SK-MEL-5 (cell line): ENCODE measurements at places on chromosomes 7 and 10.

GRCh38 chr10:16105082-16105481, 244.8 kb upstream of the MINDY3 start:
- peak; percentile 0 for DNase-seq

GRCh38 chr10:77555591-77556212, 81.9 kb downstream of the KCNMA1 start:
- no peak for DNase-seq

GRCh38 chr10:131897297-131897899, 3.4 kb upstream of the PPP2R2D start:
- no peak for DNase-seq

GRCh38 chr7:66050990-66051448, 24.6 kb upstream of the ASL start:
- no peak for DNase-seq

GRCh38 chr10:30639946-30640786, 10.6 kb upstream of the LYZL2 start:
- DNase-seq: peak; percentile 52

GRCh38 chr7:37033141-37033540, 308.8 kb upstream of the AOAH start:
- DNase-seq: no peak

DNA sequence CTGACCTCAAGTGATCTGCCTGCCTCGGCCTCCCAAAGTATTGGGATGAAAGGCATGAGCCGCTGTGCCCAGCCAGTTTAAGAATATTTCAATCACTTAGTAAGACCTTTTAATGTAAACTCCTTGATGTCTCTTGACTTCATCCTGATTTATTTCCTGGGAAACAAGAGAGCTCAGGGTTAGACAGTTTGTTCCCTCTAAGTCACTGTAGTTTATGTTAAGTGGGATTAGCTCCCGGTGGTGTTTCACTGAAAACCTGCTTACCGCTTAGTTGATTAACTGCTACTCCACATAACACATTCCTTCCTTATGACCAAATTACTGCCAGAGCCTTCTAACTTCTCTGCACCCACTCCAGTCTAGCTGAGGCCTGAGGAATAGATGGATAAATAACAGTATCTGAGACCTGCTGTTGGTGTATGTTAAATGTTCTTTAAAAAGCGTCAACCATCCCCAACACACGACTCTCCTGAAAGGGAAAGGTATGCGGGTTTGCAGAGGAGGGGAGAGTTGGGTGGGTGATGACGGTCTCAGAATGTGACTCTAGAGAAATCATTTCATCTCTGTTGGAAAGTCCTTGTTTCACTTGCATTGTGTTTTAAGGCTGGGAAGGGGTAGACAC, 48.7 kb downstream of the CREB3L2 start:
- no peak for DNase-seq

DNA sequence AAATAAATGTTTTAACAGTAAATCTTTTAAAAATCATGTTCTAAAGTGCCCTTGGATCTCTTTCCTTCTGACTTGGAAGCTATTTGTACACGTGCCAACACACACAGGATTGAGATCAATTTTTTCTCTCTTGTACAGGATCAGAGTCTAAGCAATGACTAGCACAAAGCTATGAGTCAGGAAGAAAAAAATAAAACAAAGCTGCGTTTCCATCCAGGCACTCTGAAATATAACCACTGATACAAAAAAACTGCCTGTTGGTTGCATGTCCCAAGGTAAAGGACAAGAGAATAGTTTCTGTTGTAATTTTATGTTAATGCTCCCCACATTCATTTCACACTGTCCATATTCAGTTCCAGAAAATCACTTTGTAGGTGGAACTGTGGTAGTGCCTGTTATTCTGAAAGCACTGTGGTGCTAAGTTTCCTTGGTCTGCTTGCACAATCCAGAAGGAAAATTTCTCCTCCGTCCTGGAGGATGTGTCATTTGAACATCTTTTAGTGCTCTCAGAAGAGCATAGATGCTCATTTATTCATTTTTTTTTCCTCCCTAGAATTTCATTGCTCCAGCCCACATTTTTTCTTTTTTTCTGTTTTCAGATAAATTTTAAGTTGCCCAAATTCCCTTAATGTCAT, 113.4 kb downstream of the PLXDC2 start:
- no peak for DNase-seq

- DNase-seq: no peak
These were observed 101.3 kb downstream of the SDHAF3 start for GRCh38 chr7:97218767-97219166.

- DNase-seq: no peak
These were observed 231.3 kb upstream of the CELF2 start for GRCh38 chr10:10786109-10787090.

GRCh38 chr7:6057316-6058129, 26.3 kb downstream of the ANKRD61 start:
- no peak for DNase-seq

DNA sequence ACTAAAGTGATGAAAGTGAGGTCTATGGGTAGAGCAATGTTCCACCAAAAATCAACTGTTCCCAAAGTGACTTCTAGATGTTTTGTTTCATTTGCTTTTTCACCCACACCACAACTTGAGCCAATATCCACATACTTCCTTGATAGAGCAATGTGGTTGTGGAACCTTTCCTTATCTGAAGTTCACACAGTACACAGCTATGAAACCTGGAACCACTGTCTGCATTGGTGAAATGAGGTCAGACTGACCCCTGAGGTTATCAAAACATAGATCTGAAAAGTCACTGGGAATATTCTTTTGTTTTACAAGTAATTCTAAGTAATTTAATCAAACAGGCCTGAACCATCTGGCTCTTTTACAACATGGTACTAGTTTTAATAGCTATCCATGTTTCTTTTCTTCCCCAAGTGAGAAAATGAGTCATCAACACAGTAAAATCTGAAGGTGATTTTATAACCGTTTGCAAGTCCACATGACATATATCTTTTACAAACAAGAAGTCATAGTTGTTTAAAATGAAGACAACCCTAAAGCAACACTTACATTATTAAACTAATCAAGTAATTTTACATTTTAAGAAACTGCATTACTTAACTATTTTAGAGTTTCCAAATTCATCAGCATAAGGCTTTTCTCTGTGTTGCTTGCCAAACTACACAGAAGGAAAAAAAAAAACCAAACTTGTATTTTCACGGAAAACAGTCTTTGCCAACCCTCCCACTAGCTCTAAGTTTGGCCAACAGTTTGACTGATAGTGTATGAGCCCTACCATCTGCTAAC, 80.3 kb downstream of the LRRC17 start:
- no peak for DNase-seq

- DNase-seq: no peak
These were observed 24.6 kb downstream of the CACNB2 start for GRCh38 chr10:18164748-18165361.

DNA sequence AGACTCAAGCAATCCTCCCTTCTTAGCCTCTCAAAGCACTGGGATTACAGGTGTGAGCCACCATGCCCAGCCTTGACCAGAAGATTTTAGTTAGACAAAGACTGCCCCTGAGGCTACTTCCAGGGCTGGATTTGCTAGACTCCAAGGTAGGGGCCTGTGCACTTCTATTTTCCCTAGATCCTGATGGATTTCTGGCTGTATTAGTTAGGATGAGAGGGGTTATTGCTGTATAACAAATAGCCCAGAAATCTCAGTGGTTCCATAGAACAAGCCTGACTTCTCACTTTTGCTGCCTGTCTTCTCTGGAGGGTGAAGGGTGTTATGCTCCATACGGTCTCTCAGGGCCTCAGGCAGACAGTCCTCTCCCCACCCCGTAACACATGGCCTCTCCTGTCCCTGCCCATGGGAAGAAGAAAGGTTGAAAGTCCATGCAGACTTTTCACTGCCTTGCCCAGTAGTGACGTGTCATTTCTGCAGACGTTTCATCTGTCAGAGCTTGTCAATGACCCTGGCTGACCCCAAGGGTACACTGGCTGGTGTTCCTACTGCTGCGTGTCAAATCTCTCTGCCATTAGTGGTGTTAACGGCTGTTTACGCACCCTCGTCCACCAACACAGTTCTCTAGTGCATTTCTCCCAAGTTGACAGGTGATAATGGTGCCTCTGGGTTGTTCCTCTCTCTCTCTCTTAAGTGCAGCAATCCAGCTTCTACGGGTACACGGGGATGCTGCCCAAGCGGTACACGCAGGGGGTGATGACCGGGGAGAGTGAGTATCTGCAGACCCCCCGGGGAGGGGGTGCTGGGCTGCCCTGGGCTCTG, 11.6 kb downstream of the SLC29A4 start:
- no peak for DNase-seq

GRCh38 chr10:121900443-121901174, 27.2 kb downstream of the ATE1 start:
- peak; percentile 76 for DNase-seq

DNA sequence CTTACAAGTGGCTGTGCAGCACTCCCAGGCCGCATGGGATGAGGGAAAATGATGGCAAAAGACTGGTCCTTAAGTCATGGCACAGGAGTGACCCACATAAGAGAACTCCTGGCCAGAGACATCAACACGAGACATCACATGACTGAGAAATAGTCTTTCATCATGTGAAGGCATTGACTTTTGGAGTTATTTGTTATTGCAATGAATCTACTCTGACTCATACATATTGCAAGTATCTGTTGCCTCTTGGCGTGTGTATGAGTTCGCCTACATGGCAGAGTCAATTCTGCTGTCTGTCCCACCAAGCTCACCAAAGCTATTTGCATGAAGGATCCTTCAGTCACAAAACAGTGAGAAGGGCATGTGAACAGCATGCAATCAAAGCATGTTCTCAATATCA, 59.7 kb upstream of the HABP2 start:
- no peak for DNase-seq

- no peak for DNase-seq
These were observed 35.9 kb downstream of the UPF2 start for GRCh38 chr10:12006671-12007070.

DNA sequence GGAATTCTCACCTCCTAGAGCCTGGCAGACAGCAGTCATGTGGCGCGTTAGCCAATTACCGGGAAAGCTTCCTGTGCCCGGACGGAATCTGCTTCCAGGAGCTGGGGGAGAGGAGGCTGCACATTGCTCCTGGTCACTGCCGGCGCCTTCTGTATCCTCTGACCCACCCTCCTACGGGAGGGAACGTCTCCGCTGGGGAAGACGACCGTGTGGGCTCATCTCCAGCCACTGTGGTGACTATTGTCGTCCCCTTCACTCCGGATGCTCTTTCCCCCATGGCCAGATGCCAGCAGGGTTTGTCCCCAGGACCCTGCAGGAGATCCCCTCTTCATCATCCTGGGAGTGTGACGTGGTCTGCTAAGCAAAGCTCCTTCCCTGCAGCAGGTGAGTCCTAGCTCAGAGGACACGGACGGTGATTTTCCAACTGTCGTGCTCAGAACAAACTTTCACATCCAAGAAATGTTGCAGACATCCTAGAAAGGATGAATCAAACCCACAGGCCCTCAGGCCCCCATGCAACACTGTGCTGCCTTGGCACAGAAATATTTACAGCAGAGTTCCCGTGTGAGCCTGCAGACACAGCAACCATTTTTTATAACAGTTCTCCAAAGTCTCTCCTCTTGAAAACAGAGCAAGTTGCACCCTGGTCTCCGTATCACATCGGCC, 29.6 kb upstream of the FAM20C start:
- DNase-seq: no peak

DNA sequence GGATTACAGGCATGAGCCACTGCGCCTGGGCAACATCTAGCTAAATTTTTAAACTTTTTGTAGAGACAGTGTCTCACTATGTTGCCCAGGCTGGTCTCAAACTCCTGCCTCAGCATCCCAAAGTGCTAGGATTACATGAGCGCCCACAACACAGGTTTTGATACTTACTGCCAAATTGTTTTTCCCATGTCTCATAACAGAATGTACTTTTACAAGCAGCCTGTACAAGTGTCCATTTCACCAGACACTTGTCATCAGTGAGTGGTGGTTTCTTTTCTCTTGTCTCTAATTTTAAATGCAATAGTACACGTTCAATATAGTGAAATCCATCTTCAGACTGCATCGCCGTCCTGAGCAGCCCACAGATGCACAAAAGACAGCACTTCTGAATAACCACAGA, 116.4 kb upstream of the LYZL2 start:
- DNase-seq: no peak

DNA sequence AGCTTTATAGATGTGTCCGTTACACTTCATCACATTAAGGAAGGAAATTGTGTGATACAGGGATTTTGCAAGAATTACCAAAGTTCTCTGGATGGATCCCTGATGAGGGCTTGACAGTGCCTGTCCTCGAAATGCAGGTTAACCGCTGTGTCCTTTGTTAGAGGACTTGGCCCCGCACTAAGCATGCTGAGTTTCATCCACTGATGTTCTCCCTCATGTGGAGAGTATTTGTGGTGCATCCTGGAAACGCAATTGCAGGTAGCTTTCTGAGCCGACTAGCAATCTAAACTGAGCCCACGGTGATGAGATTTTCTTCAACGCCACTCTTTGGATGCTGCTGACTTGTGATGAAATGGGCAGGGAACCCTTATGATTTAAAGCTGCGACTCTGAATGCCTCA, 71.9 kb upstream of the STK17A start:
- no peak for DNase-seq

- DNase-seq: no peak
These were observed 14.0 kb downstream of the ITGB1 start for GRCh38 chr10:32943854-32944661.

DNA sequence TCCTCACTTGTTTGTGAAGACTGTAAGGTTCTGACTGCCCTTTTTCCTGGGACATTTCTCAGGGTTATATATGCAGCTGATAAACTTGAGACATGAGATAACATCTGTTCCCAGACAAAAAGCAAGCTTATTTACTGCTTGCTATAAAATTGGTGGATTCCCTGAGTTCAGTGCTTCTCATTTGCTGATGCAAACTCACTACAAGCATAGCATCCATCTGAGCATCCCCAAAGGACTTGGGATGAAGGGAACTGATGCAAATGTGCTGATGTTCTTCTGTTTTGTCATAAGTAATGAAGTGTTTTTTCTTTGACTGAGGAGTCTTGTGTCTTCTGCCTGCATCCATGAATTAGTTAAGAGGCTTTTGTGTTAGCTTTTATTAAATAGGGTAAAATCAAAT, 183.2 kb downstream of the ADK start:
- DNase-seq: no peak

- no peak for DNase-seq
These were observed 206.0 kb downstream of the CCDC3 start for GRCh38 chr10:12795315-12796110.

DNA sequence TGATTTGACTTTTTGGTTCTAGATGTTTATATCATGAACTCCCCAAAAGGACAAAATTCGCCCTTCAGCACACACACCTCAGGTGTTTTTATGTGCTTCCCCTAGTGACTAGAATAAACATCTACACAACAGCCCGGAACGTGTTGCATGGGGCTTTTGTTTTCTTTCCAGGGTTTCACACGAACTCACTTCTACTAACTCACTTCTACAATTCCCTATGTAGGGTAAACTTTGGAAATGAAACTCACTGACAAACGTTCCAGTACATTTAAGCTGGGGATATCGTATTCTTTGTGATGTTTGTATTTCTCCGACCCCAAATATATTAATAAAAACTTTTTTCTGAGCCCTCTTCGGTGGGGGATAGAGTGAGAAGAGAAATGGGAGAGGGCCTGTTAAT, 1.4 kb downstream of the TRA2A start:
- no peak for DNase-seq

- no peak for DNase-seq
These were observed 419.8 kb downstream of the ANKRD7 start for GRCh38 chr7:118644346-118644745.

- peak; percentile 20 for DNase-seq
These were observed 126.4 kb upstream of the SDK1 start for GRCh38 chr7:3174515-3175284.

- DNase-seq: no peak
These were observed 124.2 kb downstream of the ARHGAP22 start for GRCh38 chr10:48480397-48481374.

GRCh38 chr10:398954-399353, 263.7 kb downstream of the ZMYND11 start:
- no peak for DNase-seq

- no peak for DNase-seq
These were observed 403.5 kb downstream of the DNAJB6 start for GRCh38 chr7:157740251-157740798.
